ENCODE measurements at places on chromosomes 16 and 17. TPM values are rescaled to one million over a fixed set of nuclear protein-coding genes. Genes with fewer than 3 reads are reported as not detected.

DNA sequence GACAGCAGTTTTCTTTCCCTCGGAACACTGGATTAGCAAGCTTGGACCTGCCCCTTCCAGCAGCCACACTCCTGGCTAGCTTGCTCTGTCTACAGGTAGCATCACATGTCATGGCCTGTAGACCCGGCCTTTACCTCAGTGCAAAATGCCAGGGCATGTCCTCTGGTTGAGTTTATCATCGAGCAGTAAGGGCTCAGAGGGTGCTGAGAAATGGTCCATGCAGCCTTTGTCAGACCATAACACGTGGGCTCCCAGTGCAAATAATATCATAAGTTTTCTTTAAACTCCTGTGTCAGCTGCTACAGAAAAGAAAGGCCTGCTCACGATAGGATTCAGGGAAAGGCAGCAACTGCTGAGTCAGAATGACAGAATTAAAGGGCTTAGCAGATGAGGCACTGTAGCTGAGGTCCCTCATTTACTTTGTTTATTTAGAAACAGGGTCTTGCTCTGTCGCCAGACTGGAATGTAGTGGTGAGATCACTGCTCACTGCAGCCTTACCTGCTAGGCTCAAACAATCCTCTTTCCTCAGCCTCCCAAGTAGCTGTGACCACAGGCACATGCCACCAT, 8.0 kb upstream of the GNA13 start:
- peak; percentile 28 for DNase-seq

Gene SLC5A11
- 0.14 TPM for total RNA-seq

DNA sequence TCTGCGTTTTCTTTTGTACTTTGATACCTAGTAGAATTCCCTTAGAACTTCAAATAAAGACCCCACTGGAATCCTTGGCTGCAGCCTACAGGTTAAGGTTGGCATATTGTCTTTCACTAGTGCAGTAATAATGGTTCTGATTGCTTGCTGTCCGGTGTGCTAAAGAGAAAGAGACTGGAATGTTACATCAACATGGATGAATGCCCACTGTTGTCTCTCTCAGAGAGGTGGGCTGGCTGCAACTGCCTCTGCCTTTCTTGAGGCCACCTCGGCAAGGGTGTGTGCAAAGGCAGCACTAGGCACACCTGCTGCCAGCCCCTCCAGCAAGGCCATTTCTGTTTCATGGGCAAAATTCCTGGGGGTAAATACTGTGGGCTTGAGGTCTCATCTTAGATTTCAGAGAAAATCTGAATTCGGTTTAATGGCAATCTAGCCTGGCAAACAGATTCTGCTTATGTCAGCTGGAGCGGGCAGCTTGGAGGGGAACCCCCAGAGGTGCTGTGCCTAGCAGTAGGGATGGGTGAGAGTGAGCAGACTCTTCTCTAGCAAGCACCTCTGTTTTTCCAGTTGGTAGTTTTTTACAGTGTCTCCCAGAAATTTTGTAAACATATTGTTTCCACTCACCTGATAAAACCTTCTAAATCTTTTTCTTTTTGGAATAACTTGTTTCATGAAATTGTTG, 54.0 kb downstream of the MRTFB start:
- no peak for DNase-seq

Gene SGCA
- 27.3 TPM for total RNA-seq

- peak; percentile 92 for DNase-seq
These were observed 743 bp downstream of the WIPI1 start for GRCh38 chr17:68456339-68457167.

DNA sequence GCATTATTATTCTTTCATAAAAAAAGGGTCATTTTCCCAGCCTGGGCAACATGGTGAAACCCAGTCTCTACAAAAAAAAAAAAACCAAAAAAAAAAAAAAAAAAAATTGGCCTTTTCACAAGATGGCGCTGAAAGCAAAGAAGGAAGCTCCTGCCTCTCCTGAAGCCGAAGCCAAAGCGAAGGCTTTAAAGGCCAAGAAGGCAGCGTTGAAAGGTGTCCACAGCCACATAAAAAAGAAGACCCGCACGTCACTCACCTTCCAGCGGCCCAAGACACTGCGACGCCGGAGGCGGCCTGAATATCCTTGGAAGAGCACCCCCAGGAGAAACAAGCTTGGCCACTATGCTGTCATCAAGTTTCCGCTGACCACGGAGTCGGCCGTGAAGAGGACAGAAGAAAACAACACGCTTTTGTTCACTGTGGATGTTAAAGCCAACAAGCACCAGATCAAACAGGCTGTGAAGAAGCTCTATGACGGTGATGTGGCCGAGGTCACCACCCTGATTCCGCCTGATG, 4.9 kb upstream of the PGAP6 start:
- no peak for DNase-seq

DNA sequence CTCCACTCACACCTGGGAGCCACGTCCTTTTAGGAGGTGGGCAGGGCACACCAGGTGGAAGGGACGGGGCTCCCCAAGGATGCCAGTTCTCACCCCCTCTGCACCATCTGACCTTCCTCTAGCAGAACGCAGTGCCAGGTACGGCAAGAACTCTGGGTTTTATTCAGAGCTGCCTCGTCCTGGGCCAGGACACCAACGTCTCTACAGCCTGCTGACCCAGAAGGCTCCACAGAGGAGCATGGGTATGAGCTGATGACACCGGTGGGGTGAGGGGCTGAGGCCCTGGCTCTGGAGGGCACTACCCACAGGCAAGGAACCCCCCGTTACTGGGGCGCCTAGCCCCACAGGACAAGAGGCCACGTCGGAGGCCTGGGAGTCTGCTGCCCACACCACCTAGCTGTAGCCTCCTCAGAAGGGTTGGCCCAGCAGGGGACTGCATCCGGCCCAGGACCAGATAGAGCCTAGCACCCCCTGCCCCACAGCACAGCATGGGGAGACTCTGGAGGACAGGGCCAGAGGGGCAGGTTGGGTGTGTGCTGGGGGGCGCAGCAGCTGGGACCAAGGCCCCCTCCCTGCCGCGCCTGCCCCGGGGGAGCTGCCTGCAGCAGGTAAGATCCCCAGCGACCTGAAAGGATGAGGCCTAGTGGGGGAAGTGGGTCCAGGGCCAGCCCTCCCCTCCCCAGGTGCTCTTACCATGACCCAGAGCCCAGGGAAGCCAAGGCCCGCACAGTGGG, 13.9 kb downstream of the BCAR1 start:
- peak; percentile 64 for DNase-seq

DNA sequence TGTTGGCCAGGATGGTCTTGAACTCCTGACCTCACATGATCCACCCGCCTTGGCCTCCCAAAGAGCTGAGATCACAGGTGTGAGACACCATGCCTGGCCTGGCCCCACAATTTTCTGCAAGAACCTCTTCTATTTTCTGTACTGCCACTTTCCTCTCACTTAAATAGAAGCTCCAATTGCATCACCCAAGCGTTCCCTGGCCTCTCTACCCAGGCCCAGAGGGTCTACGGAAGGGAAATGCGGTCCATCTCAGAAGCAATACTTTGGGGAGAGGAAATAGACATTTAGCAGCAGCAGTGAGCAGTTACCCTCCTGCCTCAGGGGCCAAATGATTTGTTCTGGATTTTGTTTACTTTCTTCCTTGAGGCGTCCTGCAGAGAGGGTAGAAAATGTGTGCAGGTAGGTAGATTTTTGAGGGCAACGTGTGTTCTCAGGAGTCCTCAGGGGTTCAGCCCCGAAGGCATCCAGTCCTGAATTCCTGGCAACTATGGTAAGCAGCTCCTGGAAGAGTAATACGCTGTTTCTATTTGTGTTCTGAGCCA, 11.0 kb downstream of the SLC6A4 start:
- DNase-seq, result no peak
